ENCODE measurements at places on chromosomes 12 and 14.

GRCh38 chr12:2783936-2784600 lies 10.7 kb upstream of the FKBP4 start:
- peak; percentile 81 for DNase-seq

GRCh38 chr12:100936661-100937060 lies 142.1 kb downstream of the ANO4 start:
- no peak for DNase-seq

DNA sequence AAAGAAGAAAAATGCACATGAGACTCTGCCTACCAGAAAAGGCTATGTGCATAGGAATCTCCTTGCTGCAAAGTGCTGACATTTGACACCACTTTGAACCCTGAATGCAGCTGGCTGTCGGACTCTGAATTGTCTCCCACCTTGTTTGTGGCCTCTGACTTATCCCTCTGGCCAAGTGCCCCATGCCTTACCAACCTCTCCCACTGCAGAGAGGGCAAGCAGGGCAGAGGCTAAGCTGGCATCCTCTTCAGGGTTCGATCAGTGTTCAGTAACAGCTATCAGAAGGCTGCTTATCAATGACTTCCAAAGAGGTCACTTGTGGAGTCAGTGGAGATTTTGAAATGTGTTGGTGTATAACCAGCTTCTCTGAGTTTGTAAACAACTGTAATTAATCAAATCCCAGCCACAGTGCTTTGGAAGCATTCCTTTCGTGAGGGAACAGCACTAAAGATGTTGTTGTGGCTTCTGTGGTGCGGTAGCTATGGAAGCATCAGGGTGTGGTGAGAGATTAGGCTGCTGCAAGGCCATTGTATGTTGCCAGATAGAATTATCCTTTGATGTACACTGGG lies 22.6 kb upstream of the BMP4 start:
- DNase-seq = no peak

DNA sequence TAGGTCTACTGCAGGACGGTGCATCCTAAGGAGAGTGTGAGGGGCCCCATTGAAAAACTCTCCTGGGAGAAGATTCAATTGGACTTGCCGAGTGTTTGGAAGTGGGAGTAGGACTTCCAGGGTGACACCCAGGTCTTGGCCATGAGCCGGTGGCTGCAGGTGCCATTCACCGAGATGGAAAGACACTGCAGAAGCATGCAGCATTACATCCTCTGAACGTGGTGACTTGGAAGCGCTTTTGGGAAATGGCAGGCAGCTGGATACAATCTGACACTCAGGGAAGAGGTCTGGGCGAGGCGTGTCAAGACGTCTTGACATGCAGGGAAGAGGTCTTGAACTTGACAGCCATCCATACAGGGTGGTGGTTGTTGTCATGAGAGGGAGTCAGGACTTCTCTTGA lies 126.9 kb downstream of the PAPOLA start:
- DNase-seq = no peak

Measured in ecto neural progenitor cell (in vitro differentiated cells).